ENCODE measurements at places on chromosomes 4 and X.

DNA sequence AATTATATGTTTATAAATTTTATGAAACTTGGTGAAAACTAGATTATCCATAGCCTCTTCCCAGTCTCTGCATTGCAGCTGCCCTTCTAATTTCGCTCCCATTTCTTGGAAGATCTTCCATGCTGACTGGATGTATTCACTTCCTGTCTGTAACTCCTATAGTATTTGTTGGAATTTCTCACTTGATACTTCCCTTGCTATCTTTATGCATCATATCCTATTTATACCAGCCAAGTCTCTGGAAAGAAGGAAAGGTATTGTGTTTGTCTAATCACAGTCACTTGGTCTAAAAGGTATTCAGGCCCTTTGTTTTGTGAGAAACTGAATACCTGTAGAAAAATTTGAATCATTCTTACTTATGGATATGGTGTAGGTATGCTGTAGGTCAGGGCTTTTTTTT is 870.9 kb upstream of the FRG1 start:
- no peak for DNase-seq

DNA sequence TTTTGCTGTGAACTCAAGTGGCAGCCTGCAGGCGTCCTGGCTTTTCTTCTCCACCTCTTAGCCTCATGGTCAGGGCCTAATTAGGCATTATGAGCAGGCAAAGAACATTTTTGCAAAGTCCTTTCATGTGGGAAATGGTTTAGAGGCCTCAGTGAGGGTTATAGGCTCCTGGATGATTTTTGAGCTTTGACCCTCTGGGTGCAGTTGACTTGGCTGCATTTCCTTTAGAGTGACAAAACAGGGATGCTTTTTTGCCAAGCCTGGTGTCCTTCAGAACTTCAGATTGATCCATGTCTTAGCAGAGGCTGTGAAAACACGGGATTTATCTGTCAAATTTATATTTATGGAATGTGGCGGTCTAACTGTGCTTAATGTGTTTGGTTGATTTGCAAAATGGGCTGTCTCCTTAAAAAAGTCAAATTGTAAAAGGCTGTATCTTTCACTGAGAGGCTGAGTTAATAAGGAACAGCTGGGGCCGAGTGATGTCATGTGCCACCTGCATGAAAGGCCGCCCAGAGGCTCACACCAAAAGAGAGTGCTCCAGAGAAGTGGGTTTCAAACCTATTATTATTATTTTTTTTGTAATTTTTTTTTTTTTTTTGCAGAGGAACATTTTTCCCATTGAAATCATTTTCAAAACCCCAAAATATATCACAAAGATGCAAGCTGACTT is 192.2 kb upstream of the ARX start:
- no peak for DNase-seq

- no peak for DNase-seq
Observed at GRCh38 chr4:80307774-80308465, 27.6 kb upstream of the CFAP299 start.

DNA sequence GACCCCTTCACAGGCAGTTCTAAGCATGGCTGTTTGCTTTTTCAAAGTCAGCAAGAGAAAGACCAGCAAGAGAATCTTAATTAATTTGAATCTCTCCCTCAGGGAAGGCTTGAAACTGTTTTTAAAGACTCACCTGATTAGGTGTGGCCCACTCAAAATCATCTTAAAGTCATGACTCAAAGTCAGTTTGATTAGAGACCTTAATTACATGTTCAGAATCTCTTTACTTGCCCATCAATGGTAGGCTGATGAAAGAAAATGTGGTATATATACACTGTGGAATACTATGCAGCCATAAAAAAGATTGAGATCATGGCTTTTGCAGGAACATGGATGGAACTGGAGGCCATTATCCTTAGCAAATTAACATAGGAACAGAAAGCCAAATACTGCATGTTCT is 247.5 kb upstream of the PRKX start:
- DNase-seq: no peak

DNA sequence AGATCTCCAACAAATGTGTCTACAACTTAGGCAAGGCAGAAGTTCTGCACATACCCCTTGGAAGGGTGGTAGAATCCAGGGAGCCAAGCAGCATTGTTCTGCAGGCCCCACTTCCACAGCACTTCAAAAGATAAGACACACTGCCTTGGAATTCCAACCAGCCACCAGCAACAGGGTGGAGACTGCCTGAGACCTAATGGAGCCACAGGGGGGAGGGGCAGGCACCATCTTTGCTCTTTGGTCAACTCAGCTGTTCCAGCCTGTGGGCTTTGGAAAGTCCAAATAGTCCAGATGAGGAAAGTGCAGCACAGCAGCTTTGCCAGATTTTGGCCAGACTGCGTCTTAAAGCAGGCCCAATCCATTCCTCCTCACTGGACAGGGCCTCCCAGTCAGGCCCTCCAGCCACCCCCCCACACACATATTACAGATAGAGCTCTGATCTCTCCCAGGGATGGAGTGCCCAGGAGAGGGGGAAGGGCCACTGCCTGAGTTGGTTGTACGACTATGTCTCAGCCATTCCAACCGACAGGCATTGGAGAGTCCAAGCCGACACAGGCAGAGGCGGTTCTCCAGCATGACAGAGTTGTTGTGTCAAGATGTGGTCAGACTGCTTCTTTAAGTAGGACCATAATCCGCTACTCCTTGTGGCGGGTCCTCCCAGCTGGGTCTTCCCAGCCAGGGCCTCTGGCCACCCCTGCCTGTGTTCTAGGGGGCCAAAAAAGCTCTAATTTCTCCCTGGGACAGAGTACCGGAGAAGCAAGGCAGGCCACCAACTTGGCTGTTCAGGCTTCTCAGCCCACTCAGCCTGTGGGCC is 42.5 kb upstream of the ANTXR2 start:
- no peak for DNase-seq

- DNase-seq: no peak
Observed at GRCh38 chr4:72429397-72429889, 139.6 kb downstream of the ADAMTS3 start.

GRCh38 chr4:119861731-119862130 is 204.9 kb downstream of the MAD2L1 start:
- DNase-seq: no peak

- DNase-seq: no peak
Observed at GRCh38 chr4:81431971-81432370, 39.7 kb downstream of the RASGEF1B start.

DNA sequence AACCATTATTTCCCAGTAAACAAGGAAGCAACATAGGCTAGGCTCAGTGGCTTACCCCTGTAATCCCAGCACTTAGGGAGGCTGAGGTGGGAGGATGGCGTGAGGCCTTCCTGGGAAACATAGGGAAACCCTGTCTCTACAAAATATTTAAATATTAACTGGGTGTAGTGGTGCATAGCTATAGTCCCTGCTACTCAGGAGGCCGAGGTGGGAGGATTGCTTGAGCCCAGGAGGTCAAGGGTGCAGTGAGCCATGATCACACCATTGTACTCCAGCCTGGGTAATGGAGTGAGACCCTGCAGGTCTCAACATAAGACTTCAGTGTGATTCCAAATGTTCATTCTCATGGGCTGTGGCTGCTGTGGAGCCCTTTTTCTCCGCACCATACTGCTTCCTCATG is 34.9 kb downstream of the FHDC1 start:
- DNase-seq: no peak

GRCh38 chr4:57320849-57321248 is 210.7 kb upstream of the IGFBP7 start:
- DNase-seq: no peak

GRCh38 chr4:39525822-39526690 is 1.2 kb downstream of the UGDH start:
- no peak for DNase-seq

- DNase-seq: no peak
Observed at GRCh38 chr4:2977211-2978088, 14.1 kb downstream of the GRK4 start.

DNA sequence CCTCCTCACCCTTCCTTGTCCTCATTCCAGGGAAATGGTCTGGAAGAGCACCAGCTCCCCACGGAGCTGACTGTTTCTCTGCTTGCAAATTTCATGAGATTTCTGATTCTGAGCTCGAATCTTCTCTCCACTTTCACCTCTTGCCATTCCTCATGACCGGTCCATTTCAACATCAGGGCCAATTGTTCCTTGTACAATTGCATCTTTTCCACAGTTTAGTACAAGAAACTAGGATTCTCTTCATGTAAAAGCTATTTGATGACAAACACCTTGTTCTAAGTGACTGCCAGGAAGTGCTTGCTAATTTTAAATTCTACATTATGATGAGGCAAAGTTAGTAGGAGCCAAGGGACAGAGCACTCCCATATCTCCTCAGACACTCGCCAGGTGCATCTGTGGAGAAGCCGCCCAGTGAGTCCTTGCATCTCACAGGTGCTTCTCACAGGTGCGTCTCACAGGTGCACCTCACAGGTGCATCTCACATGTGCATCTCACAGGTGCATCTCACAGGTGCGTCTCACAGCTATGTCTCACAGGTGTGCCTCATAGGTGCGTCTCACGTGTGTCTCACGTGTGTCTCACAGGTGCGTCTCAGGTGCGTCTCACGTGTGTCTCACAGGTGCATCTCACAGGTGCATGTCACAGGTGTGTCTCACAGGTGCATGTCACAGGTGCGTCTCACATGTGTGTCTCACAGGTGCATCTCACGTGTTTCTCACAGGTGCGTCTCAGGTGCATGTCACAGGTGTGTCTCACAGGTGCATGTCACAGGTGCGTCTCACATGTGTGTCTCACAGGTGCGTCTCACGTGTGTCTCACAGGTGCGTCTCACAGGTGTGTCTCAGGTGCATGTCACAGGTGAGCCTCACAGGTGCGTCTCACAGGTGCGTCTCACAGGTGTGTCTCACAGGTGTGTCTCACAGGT is 3.0 kb upstream of the PDE6B start:
- DNase-seq: no peak

DNA sequence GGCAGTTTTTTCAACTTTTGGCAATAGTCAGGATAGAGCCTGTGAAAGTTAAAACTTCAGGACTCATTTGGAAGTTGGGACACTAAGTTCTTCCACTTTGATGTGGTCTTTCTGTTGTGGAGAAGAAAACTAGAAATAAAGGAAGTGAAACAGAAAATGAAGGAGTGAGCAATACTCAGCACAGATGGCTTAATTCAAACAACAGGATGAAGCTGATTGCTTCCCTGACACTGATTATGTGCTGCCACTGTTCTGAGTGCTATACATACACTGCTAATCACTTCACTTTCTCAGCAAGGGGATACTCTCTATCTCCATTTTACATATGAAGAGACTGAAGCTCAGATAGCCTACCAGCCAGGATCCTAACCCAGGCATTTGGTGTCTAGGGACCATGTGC is 235.1 kb upstream of the CPEB2 start:
- no peak for DNase-seq

DNA sequence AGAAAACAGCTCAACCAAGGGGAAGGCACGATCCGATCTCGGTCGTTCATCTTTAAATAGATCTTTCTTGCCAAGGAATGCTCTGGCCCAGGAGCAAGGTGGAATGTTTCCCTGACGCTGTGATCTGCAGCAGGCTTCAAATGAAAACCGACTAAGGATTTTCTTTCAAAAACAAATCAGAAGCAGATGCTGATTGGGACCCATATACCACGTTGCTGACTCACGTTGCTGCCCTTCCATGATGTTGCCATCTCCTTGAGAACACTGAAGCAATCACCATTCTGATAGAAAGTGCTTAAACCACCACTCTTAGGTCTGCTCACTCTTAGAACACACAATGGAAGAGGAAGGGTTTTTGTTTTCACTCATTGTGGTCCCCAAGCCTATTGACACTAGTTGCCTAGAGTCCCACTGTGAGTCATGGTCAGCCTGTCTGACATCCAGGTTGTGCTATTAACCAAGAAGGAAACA is 26.1 kb downstream of the LAMTOR3 start:
- no peak for DNase-seq

DNA sequence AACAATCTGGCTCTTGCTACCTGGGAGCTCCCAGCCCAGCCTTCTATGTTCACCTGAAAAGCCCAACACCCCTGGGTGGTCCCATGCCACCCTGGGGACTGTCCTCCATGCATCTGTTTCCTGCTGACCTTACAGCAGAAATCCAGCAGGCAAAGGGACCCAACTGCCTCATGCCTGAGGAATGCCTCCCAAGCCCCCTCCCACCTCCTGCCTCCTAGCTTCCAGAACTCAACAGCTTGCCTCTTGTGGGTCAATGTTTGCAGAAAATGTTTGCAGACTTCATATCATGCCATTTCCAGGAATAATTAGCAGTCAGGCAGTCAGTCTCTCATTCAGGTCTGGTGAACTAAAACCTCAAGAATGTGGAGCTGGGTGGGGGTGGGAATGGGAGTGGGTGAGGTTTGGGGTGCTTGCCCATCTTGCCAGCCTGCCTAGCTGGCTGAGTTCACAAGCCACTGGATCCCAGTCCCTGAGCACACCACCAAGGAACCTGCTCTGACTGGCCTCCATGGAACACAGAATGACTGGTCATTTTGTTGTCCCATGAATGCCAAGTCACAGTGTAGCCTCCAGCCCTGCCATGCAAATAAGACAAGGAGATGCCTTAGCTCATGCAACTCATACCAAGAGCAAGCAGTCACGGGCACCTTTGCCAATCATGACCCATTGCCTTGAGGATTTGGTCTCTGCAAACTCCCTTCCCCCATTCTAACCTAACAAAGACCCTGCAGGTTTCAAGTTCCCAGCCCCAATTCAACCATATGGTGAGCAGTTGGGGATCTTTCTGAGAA is 12.1 kb upstream of the PLAC1 start:
- DNase-seq: no peak

DNA sequence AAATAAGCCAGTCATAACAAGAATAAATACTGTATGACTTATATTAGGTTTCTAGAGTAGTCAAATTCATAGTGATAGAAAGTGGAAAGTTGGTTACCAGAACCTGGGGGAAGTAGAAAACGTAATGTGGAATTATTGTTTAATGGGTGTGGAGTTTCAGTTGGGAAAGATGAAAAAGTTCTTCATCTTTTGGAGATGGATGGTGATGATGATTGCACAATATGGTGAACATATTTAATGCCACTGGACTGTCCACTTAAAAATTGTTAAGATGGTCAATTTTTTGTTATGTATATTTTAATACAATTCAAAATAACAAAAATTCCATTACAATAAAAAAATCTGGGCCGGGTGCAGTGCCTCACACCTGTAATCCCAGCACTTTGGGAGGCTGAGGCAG is 289.6 kb downstream of the ZIC3 start:
- DNase-seq: no peak

- no peak for DNase-seq
Observed at GRCh38 chr4:39394706-39395105, 12.0 kb upstream of the KLB start.

DNA sequence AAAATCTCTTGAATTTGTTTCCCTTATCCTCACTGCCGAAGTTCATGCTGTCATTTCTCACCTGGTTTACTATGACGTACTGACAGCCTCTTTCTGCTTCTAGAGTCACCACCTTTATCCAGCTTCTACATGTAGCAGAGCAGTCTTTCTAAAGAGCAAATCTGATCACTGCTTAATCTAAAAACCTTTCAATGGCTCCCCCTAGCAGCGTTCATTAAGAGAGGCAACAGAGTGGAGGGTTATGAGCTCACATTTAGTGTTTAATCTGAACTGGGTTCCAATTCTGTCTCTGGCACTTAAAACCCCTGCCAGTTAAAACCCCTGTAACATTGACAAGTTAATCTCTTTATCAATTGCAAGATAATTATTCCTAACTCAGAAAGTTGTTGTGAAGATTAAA is 4.4 kb downstream of the RBPJ start:
- no peak for DNase-seq
